ENCODE measurements at places on chromosomes 2 and 18.

- H3K36me3 ChIP-seq: no peaks in the 10 kb centered on the region
- no peak overlapping the region for H3K27ac ChIP-seq
- H3K27me3 ChIP-seq: no peaks in the 10 kb centered on the region
- H3K4me1 ChIP-seq: no peaks in the 10 kb centered on the region
- DNase-seq: no peak
Observed at GRCh38 chr18:37575646-37576045, 10.0 kb upstream of the CELF4 start.

DNA sequence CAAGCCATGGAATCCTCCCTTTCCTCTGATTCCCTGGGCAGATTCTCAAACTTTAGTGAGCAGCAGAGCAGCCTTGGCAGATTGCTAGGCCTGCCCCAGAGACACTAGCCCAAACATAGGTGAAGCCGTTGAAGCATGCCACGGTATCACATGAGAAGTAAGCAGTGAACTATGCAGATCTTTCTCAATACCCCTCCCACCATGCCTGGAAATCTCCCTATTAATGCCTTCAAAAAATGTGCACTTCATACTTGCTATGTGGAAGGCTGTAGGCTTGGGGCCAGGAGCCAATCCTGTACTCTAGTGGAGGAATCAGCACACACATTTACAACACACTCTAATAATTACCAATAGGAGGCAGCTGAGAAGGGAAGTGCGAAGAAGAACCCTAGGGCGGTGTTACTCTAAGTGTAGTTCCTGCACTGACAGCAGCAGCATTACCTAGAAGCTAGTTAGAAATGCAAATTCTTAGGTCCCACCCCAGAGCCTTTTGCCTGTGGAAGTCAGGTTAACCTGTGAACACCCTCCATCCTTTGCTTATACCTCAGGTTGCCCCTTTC, 305.1 kb upstream of the SPRED2 start:
- no peaks in the 10 kb centered on the region for H3K36me3 ChIP-seq
- H3K27me3 ChIP-seq: no peaks in the 10 kb centered on the region
- H3K27ac ChIP-seq: no peak overlapping the region
- no peaks in the 10 kb centered on the region for H3K4me1 ChIP-seq

DNA sequence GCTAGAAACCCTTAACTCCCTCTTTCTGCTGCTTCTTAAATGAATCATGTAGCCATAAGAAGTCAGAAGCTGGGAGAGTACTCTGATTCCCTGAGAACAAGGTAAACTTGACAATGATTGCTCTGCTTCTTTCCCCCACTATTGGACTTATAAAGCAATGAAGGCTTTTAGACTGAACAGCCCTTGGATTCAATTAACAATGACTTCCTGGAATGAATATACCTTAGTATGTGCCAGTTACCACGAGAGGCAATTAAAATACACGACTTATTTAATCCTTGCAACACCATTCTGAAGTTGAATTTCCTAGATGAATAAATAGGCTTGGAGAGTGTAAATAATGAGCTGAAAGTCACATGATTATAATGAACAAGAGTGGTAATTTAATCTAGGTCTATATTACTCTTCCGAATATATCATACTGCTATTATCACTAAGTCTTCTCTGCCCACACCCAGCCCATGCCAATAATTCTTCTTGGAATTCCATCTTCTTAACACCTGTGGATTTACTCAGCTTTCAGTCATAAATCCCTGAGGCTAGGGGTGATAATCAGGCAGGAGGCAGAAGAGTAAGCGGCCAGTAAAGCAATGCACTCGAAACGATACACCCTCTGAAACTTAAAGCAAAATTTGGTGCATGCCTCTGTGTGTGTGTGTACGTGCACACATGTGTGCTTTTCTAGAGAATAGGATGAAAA, 170.2 kb downstream of the ATAD2B start:
- no peak overlapping the region for H3K27ac ChIP-seq
- H3K4me1 ChIP-seq: peaks cover 2% of the 10 kb centered on the region
- no peaks in the 10 kb centered on the region for H3K27me3 ChIP-seq
- no peak overlapping the region for H3K4me3 ChIP-seq
- no peaks in the 10 kb centered on the region for H3K36me3 ChIP-seq
- DNase-seq: no peak

GRCh38 chr18:31438402-31438801, 9.1 kb upstream of the DSG3 start:
- H3K36me3 ChIP-seq: no peaks in the 10 kb centered on the region
- H3K4me1 ChIP-seq: no peaks in the 10 kb centered on the region

GRCh38 chr2:133157141-133157540, 411.1 kb downstream of the NCKAP5 start:
- H3K4me3 ChIP-seq: no peak overlapping the region
- no peaks in the 10 kb centered on the region for H3K36me3 ChIP-seq
- H3K27ac ChIP-seq: no peak overlapping the region
- no peaks in the 10 kb centered on the region for H3K4me1 ChIP-seq
- no peak for DNase-seq
- no peaks in the 10 kb centered on the region for H3K27me3 ChIP-seq

GRCh38 chr2:201966691-201967438, 66.8 kb upstream of the FZD7 start:
- H3K27me3 ChIP-seq: peaks cover 22% of the 10 kb centered on the region
- no peak overlapping the region for H3K4me3 ChIP-seq
- H3K4me1 ChIP-seq: peaks cover 12% of the 10 kb centered on the region

- no peak overlapping the region for H3K4me3 ChIP-seq
- H3K27me3 ChIP-seq: peaks cover 39% of the 10 kb centered on the region
- H3K27ac ChIP-seq: no peak overlapping the region
- no peaks in the 10 kb centered on the region for H3K4me1 ChIP-seq
- peaks cover under 1% of the 10 kb centered on the region for H3K36me3 ChIP-seq
- DNase-seq: no peak
Observed at GRCh38 chr2:27306136-27306535, 2.1 kb downstream of the UCN start.

- H3K4me3 ChIP-seq: no peak overlapping the region
- DNase-seq: no peak
- H3K27me3 ChIP-seq: no peaks in the 10 kb centered on the region
- no peaks in the 10 kb centered on the region for H3K4me1 ChIP-seq
- H3K36me3 ChIP-seq: no peaks in the 10 kb centered on the region
- H3K27ac ChIP-seq: no peak overlapping the region
Observed at GRCh38 chr2:43024515-43025011, 201.8 kb downstream of the ZFP36L2 start.

- peaks cover 26% of the 10 kb centered on the region for H3K27me3 ChIP-seq
- no peak for DNase-seq
- H3K27ac ChIP-seq: no peak overlapping the region
Observed at GRCh38 chr18:74410441-74410992, 46.6 kb downstream of the DIPK1C start.

DNA sequence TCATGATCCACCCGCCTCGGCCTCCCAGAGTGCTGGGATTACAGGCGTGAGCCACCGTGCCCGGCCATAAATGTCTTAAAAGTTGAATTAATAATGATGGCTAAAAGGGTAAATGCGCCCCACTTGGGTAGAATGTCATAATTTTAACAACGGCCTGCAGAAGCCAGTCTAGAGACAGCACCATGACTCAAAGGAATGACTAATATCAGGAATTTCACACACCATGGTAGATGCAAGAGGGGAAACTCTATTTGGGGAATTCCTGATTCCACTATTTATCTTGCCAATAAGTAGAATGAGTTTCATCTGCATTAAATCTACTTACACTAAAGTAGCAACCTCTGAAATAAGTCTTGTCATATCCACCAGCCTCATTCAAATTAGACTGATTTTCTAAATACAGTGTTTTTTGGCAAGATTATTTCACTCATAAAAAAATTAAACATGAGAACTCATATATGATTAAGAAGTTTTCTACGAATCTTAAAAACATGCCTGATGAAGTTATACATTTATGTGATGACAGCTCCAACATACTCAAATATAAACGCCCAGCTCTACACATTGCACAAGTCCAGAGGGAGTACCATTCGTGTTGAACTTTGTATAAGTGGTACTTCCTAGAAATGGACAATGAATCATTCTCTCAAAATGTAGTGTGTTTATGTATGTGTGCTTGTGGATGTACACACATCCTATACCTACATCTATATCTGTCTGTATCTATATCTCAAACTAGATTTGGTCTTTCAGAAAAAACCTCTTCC, 309.7 kb downstream of the IRS1 start:
- no peak for DNase-seq
- no peak overlapping the region for H3K27ac ChIP-seq
- H3K27me3 ChIP-seq: no peaks in the 10 kb centered on the region
- H3K4me1 ChIP-seq: no peaks in the 10 kb centered on the region
- no peaks in the 10 kb centered on the region for H3K36me3 ChIP-seq

DNA sequence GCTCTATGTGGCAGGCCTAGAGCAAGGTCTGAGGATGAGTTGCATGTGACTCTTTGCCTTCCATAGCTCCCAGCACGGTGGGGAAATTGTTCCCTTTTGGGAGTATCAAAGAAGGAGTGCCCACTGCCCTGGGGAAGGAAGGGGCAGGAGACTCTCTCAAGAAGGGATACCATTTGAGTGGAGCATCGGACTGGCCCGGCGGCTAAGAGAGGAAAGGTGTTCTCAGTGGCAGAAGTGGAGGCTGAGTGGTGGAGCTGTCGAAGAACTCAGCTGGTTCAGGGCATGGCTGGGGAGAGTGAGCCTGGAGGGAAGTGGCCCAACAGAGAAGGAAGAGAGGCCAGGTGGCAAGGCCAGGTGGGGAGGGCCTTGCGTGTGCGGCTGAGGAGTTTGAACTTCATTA, 235.2 kb downstream of the DYSF start:
- no peaks in the 10 kb centered on the region for H3K4me1 ChIP-seq
- no peaks in the 10 kb centered on the region for H3K36me3 ChIP-seq
- H3K4me3 ChIP-seq: no peak overlapping the region

DNA sequence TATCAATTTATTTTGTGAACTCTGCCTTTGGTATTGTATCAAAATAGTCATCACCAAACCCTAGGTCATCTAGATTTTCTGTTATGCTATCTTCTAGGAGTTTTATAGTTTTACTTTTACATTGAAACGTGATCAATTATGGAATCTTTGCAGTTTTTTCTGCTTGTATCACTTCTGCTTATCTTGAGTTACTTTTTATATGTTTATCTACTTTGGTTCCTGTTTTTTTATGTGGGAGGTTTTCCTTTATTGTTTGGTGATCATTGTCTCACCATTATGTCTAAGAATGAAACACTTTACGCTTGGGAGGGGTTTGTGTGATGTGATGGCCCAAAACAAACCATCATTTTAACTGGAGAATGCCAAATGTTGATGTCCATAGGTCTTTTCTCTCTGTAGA, 261.2 kb downstream of the SPAG16 start:
- no peaks in the 10 kb centered on the region for H3K36me3 ChIP-seq
- H3K27me3 ChIP-seq: no peaks in the 10 kb centered on the region
- H3K27ac ChIP-seq: no peak overlapping the region
- no peak overlapping the region for H3K4me3 ChIP-seq
- no peaks in the 10 kb centered on the region for H3K4me1 ChIP-seq

- H3K36me3 ChIP-seq: peaks cover 2% of the 10 kb centered on the region
- DNase-seq: no peak
- H3K4me1 ChIP-seq: peaks cover 60% of the 10 kb centered on the region
- H3K27me3 ChIP-seq: no peaks in the 10 kb centered on the region
Observed at GRCh38 chr2:74001781-74002504, 17.2 kb downstream of the TET3 start.

DNA sequence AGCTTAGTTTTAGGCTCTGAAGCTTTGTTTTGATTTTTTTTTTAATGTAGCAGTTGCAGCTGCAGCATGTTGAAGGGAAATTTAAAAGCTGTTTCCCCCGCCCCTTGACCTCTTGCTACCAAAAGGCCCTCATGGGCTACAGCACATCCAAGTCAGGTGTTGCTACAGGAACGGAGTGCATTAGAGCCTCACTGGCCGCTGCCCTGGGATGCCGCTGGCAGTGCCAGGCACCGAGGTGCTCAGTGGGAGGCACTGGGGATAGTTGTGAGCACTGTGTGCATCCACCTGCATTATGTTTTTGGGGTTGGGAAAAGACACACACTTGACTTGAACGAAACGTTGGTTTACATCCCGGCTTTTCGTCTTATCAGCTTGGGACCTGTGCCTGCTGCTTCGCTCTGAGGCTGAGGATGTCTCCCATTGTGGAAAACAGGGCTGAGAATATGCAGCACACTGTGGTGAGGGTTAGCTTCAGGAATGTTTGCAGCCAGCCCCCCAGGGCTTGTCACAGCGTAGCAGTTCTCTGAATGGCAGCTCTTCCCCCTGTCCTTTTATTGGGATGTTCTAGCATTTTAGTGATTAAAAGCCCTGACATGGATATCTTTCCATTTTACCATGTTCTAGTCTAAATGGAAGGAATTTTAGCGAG, 24.1 kb downstream of the DCDC2C start:
- H3K4me3 ChIP-seq: no peak overlapping the region
- no peaks in the 10 kb centered on the region for H3K36me3 ChIP-seq
- H3K27ac ChIP-seq: no peak overlapping the region
- no peak for DNase-seq
- no peaks in the 10 kb centered on the region for H3K4me1 ChIP-seq
- H3K27me3 ChIP-seq: peaks cover 39% of the 10 kb centered on the region

DNA sequence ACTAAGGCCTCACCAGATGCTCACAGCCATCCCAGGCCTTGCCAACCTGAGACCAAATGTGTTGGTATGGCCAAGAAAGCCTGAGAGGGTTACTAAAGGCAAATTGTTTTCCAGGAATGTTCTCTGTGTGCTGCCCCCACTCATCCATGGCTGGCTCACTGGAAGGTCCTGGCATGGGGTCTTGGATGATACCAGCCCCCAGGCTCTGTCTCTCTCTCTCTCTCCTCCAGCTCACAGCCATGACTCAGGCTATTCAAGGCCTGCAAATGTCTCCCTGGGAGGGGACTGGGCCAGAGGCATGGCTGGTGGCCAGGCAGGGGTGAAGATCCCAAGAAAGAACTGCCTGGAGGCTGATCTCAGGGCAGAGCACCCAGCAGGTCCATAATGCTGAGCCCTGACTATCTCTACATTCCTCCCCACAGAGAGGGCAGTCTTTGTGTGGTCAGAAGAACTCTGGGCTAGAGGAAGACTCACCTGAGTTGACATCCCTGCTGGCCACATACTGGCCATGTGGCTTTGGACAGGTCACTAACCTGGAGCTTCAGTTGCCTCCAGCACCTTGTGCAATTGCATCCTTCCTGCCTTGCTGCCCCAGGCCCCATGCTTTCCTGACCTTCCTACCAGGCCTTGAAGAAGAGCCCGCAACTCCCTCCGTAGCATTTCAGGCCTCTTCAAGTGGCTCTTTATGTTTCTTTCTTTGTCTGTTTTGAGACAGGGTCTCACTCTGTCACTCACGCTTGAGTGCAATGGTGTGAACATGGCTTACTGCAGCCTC, 150.4 kb downstream of the ZFP36L2 start:
- no peak overlapping the region for H3K27ac ChIP-seq
- no peaks in the 10 kb centered on the region for H3K27me3 ChIP-seq
- H3K4me3 ChIP-seq: no peak overlapping the region
- no peak for DNase-seq

GRCh38 chr18:32048507-32049091, 30.0 kb downstream of the RNF125 start:
- H3K27ac ChIP-seq: peak overlapping the region; percentile 56
- no peak for DNase-seq
- H3K4me3 ChIP-seq: no peak overlapping the region
- H3K4me1 ChIP-seq: peaks cover 36% of the 10 kb centered on the region

GRCh38 chr2:143530758-143531157, 401.5 kb downstream of the ARHGAP15 start:
- no peak for DNase-seq
- H3K27me3 ChIP-seq: no peaks in the 10 kb centered on the region
- no peak overlapping the region for H3K27ac ChIP-seq
- H3K36me3 ChIP-seq: peaks cover 23% of the 10 kb centered on the region
- H3K4me1 ChIP-seq: no peaks in the 10 kb centered on the region
- no peak overlapping the region for H3K4me3 ChIP-seq
